ENCODE measurements at places on chromosomes 13 and 19. TPM values are rescaled to one million over a fixed set of nuclear protein-coding genes. Genes with fewer than 3 reads are reported as not detected.

NFIX gene
- total RNA-seq, result 36.8 TPM

KCNC3 gene
- total RNA-seq, result 0.09 TPM

ZNF486 gene
- 3.7 TPM for total RNA-seq

NUDT15 gene
- 14.1 TPM for total RNA-seq

LRRC8E gene
- 6.3 TPM for total RNA-seq

GFY gene
- not detected for total RNA-seq

MAU2 gene
- 27.0 TPM for total RNA-seq

COL4A2 gene
- total RNA-seq, result 194 TPM

IL11 gene
- 5.4 TPM for total RNA-seq

KLK2 gene
- total RNA-seq, result not detected

NPAS1 gene
- 0.28 TPM for total RNA-seq

FPR2 gene
- not detected for total RNA-seq

TBC1D17 gene
- 7.5 TPM for total RNA-seq

ZNF431 gene
- 2.4 TPM for total RNA-seq

VSTM2B gene
- total RNA-seq, result not detected

MYH14 gene
- not detected for total RNA-seq

CGB2 gene
- total RNA-seq, result not detected
